ENCODE measurements at places on chromosomes 13 and 19.

- no peak for DNase-seq
Observed at GRCh38 chr19:43309466-43309865, 40.1 kb upstream of the PSG9 start.

DNA sequence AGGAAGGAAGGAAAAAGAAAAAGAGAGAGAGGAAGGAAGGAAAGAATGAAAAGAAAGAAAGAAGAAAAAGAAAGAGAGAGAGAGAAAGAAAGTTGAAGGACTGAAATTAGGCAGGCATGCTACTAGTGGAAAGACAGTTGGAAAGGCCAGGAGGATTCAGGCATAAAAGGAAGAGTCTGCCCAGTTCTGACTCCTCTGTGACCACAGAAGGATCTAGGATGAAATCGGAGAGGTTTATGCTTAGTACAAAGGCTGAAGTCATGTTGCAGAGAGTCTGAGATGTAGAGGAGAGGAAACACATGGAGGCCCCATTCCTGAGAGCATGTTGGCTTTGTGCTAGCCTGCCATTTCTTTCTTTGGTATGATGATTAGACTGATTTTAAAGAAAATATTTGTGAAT lies 246.5 kb upstream of the ARGLU1 start:
- no peak for DNase-seq

DNA sequence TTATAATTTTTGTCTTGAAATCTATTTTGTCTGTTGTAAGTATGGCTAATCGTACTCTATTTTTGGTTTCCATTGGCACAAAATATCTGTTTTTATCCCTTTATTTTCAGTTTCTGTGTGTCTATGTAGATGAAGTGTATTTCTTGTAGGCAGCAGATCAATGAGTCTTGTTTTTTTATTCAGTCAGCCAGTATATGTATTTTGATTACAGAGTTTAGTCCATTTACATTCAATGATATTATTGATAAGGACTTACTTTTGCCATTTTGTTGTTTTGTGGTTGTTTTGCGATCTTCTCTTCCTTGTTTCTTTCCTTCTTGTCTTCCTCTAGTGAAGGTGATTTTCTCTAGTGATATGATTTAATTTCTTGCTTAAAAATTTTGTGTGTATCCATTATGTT lies 336.3 kb upstream of the SPRY2 start:
- no peak for DNase-seq

DNA sequence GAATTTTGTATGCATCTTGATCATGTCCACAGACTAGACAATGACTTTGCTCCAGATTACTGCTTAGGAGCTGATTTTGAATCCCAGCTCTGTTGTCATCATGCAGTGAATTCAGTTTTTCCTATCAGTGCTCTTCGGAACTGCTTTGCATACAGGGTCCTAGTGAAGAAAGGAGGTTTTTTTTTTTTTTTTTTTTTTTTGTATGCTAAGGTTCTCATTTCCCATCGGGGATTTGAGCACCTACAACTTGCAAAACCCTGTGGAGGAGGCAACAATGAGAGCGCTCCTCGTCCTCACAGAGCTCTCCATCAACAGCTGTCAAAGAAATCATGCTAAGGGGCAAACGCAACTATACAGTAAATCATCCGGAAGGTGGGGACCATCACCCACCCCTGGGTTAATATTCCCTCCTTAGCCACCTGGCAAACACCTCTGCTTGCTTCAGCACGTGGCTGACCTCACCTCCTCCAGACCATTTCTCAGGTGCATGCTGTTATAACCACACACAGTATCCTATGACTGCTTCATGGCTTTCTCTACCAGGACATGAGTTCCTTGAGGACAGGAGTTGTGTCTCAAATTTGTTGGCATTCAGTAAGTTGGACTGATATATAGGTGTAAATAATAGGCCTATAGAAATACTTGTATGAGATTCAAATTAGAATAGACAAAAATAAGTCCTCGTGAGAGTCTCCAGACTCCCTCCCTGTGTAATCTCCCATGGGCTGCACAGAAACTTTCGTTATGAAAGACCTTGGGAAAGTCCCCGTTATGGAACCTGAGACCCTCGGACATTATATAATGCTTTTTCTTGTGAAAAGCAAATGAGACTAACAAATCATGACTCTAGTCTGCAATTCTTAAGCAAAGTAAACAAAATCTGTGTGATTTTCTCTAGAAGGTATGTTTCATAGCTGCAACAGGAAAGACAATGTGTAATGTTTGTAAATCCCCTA lies 113.8 kb downstream of the KATNAL1 start:
- DNase-seq = no peak

DNA sequence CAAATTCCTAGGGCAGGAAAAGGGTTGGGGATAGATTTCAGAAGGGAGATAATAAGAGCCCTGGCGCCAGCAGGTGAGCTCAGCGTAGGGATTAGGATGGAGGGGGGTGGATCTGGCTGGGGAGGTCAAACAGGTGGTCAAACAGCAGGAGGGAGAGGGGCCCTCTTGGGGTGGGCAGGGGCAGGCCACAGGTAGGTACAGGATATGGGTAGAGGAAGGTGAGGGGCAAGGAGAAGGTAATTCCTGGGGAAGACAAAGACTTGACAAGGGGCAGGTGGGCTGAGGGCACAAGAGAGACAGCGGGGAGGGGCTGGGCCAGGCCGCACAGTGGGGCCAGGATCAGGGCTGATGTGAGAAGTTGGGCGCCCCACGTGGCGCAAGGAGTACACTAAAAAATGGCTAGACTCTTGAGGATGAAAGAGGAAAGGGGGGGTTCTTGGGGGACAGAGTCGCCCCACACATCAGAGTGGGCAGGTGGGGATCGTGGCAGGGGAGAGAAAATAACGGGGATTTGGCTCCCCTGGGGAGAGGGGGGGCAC lies 713 bp downstream of the KRI1 start:
- DNase-seq = peak; percentile 82

DNA sequence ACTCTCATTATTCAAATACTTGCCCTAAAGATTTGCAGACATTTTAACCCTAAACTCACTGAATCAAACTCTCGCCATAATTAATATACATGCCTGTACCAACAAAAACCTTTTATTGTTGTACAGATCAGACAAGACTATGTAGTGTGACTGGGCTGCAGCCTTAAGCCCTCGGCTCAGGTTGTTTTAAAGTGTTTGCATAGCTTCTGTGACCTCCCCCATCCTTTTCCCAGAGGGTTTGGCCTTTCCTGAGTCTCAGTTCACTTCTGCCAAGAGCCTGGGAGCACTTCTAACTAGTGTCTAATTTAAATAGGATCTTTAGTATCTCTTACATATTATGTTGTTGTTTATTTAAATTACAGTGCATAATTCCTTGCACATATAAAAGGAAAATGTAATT lies 158.2 kb downstream of the HS6ST3 start:
- DNase-seq = no peak

DNA sequence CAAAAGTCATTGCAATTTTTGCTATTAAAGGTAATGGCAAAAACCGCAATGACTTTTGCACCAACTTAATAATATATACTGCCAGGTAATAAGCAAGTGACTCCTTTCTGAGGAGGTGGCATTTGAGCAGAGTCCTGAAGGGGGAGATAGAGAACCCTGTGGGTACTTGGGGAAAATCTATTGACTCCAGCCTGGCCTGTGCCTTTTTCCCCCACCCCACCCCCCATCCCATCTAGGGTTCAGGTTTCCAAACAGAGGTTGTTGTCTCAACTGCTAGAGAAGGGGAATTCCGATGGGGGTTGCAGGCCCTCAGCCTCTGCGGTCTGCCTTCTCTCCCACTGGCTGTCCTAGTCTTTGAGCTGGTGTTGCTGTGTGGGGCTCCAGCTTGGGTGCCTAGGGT lies 11.5 kb downstream of the S1PR2 start:
- DNase-seq = peak; percentile 62

- no peak for DNase-seq
Observed at GRCh38 chr13:81745391-81745790, 1404.5 kb upstream of the SPRY2 start.

GRCh38 chr13:80235967-80236302 lies 105.0 kb downstream of the SPRY2 start:
- DNase-seq = no peak
